Activated CD4-positive, alpha-beta T cell treated with anti-CD3 and anti-CD28 coated beads, Interleukin-2, amount 50 U/mL, for 1 hour (primary cell): ENCODE measurements at places on chromosomes 7 and 10.

DNA sequence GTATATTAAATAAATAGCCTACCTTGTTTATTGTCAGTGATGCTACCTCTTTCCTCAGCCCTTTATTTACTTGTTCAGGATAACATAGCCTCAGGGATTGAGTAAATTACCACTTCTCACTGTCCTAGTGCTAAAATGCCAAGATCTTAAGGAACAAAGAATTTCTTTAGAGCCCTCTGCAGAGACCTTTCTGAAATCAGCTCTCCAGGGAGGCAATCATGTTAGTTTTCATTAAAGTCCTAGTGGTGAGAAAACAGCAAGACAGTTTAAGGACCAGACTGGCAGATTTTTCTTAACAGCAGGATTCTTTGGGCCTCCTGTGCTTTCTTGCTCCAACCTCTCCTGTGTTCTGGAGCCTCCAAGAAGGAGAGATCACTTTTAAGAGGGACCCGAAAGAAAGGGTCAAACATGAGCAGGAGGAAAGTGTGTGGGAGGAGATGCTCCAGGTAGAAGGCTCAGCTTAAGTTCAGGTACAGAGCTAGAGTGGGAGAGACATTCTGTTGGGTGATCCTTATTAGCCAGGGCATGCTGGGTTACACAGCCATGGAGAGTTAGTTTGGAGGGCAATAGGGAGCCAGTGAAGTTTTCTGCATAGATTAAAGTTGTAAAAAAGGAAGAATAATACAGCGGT lies 1.2 kb upstream of the PLCE1 start:
- no peak for DNase-seq

DNA sequence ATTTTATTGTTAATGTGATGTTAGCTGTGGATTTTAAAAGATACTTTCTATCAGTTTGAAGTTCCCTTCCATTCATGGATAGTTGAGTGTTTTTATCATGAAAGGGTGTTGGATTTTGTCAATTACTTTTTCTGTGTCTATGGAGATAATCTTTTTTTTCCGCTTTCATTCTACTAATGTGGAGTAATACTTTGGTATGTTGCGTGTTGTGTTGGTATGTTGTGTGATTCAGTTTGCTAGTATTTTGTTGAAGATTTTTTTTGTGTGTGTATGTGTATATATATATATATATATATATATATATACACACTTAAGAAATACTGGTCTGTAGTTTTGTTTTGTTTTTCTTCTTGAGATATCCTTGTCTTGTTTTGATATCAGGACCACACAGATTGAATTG lies 100.3 kb downstream of the CCSER2 start:
- DNase-seq = no peak

- DNase-seq = no peak
Observed at GRCh38 chr10:43801626-43802025, 152.9 kb upstream of the ZNF32 start.

- DNase-seq = no peak
Observed at GRCh38 chr10:104663563-104663962, 22.5 kb downstream of the SORCS3 start.

DNA sequence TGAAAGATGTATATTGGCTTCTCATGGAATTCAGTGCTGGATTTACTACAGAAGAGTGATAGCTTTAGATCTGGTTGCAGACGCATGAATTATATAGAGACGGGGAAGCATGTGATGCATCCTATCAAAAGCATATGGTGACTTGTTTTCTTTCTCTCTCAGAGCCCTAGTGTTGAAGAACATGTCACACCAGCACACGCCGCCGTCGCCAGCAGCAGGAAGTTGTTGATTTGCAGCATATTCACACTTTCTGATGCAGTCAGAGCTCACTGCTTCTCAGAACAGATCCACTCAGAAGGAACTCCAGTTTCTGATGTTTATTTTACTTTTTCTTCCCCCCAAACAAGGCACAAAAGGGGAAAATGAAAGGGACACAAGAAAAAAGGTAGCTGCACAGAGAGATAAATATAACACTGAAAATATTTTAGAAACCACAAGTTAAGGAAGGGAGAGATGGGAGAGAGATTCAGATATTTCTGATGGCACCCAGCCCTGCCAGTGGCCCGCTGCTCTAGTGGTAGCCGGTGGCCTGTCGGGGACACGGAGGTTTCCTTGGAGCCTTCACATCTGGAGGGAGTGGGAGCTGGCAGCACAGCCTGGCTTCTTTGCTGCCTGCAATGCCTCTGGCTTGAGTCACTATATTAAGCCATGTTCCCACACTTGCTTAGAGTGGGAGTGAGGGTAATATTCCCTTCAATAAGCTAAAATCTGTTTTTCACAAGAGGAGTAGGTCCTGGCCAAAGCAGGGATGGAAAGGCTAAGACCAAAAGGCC lies 123.2 kb downstream of the NRP1 start:
- peak; percentile 3 for DNase-seq

DNA sequence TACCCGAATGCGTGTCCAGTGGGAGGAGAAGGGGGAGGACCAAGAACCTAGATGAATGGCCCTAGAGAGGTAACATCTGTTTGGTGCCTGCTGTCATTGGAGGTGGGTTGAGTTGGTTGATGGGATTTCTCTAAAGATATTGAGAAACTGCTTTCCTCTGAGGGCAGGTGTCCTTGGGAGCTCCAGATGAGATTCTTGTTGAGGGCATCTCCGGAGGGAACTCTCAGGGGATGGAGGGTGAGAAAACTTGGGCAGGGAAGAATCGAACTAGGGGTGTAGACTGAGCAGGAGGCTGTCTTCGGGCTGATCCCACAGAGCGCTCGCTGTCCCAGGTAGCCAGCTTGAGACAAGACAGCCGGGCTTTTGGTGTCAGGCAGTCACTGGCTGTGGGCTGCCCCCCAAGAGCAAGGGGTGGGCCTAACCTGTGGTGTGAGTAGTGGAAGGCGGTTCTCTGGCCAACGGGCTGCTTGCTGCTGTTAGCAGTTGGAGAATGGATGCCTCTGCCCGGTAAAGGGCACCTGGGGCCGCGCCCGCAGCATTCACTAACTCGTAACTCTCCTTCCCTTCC lies 3.7 kb downstream of the IRF5 start:
- DNase-seq = no peak

DNA sequence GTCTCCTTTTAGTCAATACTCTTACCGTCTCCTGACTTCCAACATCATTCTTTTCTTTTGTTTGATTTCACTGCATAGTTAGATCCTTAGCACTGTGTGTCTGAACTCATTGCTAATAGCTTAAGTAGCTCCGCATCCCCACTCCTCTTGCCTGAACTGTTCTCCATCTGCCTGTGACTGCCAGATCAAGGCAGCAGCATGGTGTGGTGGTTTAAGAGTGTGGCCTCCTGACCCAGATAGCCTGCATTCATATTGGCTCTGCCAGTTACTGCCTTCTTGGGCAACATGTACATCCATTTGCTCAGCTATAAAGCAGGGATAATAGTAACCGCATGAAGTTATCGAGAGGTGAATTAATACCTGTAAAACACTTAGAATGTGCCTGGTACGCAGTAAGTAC lies 50.8 kb downstream of the SUFU start:
- no peak for DNase-seq

GRCh38 chr7:13988731-13989125 lies 738 bp downstream of the ETV1 start:
- DNase-seq = no peak

GRCh38 chr7:115851291-115851690 lies 179.3 kb downstream of the TFEC start:
- no peak for DNase-seq

DNA sequence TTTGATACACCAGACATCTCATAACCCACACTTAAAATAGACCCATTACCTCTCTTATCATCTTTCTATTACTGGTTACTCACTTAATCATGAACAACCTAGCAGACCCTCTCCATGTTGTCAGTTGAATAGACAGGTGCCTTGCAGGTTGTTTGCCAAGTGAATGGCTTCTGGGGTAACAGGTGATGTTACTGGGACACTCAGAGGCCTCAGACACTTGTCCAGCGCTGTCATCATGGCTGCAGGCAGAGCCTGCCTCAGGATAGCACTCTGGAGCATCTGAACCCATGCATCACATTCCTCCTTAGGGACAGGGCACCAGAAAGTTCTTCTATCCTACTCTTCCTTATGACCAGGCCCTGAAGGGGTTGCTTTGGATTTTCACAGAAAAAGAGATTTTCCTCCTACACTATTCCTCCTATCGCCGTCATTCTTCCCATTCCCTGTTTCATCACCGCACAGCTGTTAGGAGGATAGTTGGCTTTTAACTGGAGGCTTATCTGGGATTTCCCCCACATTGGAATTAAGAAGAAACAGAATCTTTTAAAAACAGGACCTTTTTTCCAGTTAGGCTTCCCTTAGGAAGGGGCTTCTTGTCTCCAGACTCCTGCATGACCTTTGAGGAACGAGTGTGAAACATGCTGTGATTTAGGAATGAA lies 182.1 kb downstream of the VTI1A start:
- no peak for DNase-seq

DNA sequence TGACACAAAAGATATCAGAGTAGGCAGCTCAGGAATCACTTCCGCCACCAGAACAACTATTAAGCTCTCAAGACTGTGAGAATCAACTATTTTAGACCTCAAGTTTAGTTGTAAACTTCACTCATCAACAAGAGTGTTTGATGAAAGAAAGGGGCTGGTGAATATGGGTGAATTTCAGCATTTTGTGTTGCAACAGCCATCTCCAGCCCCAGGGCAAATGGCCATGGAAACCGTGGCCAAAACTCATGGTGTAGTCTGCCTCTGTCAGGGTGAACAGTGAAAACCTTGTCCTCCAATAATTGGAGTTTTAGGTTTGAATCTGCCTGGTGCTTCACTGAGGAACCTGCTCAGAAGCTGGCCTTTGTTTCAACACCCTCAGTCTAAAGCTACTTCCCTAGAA lies 60.0 kb downstream of the POLR1F start:
- no peak for DNase-seq

- no peak for DNase-seq
Observed at GRCh38 chr7:176381-176780, 16.0 kb upstream of the FAM20C start.

GRCh38 chr7:29606830-29607229 lies 43.2 kb downstream of the PRR15 start:
- no peak for DNase-seq

- no peak for DNase-seq
Observed at GRCh38 chr10:90587081-90587491, 270.8 kb downstream of the HTR7 start.

DNA sequence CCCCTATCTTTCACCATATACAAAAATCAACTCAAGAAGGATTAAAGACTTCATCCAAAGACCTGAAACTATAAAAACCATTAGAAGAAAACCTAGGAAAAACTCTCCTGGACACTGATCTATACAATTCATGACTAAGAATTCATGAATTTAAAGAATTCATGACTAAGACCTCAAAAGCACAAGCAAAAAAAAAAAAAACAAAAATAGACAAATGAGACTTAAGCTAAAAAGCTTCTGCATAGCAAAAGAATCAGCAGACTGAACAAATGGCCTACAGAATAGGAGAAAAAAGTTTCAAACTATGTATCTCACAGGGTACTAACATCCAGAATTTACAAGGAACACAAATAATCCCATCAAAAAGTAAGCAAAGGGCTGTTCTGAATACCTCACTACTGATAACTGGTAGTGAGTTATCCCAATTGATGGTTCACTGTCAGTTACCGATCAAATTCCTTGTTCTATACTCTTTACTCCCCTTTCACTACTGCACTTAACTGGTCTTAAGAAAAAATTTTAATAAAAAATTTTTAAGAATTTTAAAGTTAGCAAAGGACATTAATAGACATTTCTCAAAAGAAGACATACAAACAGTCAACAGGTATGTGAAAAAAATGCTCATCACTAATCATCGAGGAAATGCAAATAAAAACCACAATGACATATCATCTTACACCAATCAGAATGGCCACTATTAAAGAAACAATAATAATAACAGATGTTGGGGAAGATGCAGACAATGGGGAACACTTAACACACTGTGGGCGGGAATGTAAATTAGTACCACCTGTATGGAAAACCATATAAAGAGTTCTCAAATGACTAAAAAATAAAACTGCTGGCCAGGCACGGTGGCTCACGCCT lies 33.2 kb downstream of the KMT2C start:
- DNase-seq = no peak

- no peak for DNase-seq
Observed at GRCh38 chr7:94289071-94289470, 105.6 kb upstream of the COL1A2 start.

DNA sequence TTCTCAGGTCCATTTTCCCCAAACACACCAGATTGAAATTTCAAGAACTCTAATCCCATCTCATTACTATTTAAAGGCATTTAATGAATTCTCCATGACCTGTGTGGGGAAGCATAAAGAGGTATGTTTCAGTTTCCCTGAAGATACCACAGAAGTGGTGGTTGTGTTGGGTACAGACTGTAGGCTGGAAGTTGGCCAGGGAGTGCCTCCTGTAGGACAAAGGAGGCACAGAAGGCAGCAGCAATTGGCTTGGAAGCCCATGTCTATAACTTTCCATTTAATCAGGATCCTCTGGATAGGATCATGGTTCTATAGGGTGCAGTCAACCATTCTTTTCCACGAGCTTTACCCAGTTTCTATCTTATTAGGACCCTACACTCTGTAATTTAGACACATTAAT lies 8.6 kb upstream of the BET1 start:
- no peak for DNase-seq

DNA sequence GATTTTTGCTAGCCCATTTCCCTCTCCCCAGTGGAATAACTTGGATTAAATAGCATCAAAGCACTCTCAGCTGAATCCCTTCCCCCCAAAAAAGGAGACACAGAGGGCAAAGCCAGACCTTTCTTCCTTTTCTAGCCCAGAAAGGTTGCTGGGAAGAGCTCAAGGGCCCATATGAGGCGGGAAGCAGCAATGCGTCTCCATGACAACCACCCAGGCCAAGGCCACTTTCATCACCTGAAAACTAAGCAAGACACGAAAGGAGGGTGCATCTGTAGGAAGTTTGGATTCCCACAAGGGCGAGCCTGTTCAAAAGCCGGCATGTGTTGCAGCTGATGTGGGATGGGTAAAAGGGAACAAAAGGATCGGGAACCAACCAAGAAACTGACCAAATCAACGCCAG lies 229.1 kb downstream of the PLXNA4 start:
- DNase-seq = no peak

DNA sequence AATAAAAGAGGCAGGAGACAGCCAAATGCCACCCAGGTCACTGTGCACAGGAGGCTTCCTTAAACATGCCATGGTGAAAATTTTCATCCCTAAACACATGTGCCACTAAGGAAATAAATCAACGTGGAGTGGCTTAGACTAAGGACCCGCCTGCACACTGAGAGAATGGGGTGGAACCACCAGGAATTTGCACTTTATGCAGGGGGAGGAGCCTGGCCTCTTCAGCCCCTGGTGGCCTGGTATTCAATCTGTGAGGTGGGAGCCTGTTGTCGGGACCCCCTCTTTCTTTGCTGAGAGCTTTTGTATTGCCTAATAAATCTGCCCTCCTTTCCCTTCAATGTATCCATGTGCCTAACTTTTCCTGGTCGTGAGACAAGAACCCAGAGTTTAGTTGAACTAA lies 204.6 kb upstream of the NRP1 start:
- no peak for DNase-seq
